ENCODE measurements at places on chromosomes 12 and 14. TPM values are rescaled to one million over a fixed set of nuclear protein-coding genes. Genes with fewer than 3 reads are reported as not detected.
A peak's percentile ranks its signal among the peaks of the same experiment; 100 is the strongest.

- no peak overlapping the region for H3K27ac ChIP-seq
- peaks cover 8% of the 10 kb centered on the region for H3K4me1 ChIP-seq
- H3K27me3 ChIP-seq = no peaks in the 10 kb centered on the region
- H3K4me3 ChIP-seq = no peak overlapping the region
- H3K36me3 ChIP-seq = no peaks in the 10 kb centered on the region
Measured at GRCh38 chr14:72549026-72549425, 344.9 kb downstream of the DPF3 start.

GRCh38 chr12:25058658-25059058, 109.8 kb upstream of the BCAT1 start:
- no peak overlapping the region for H3K27ac ChIP-seq
- peaks cover 2% of the 10 kb centered on the region for H3K4me1 ChIP-seq
- H3K27me3 ChIP-seq = no peaks in the 10 kb centered on the region
- DNase-seq = no peak
- H3K36me3 ChIP-seq = no peaks in the 10 kb centered on the region
- H3K4me3 ChIP-seq = no peak overlapping the region

- DNase-seq = peak; percentile 56
- H3K36me3 ChIP-seq = no peaks in the 10 kb centered on the region
- no peak overlapping the region for H3K4me3 ChIP-seq
- H3K4me1 ChIP-seq = no peaks in the 10 kb centered on the region
- H3K27ac ChIP-seq = no peak overlapping the region
Measured at GRCh38 chr12:105279460-105280056, 43.6 kb upstream of the APPL2 start.

Gene SLC41A2
- 3.0 TPM for total RNA-seq

Gene DHH
- total RNA-seq = 0.11 TPM

- no peaks in the 10 kb centered on the region for H3K27me3 ChIP-seq
- H3K27ac ChIP-seq = no peak overlapping the region
- H3K4me3 ChIP-seq = no peak overlapping the region
- H3K4me1 ChIP-seq = no peaks in the 10 kb centered on the region
- peaks cover 5% of the 10 kb centered on the region for H3K36me3 ChIP-seq
Measured at GRCh38 chr12:79624378-79624777, 66.4 kb downstream of the PAWR start.

- H3K4me1 ChIP-seq = peaks cover 13% of the 10 kb centered on the region
- no peak overlapping the region for H3K4me3 ChIP-seq
- H3K27ac ChIP-seq = no peak overlapping the region
- no peak for DNase-seq
Measured at GRCh38 chr12:57098546-57098945, 9.6 kb downstream of the NAB2 start.

DNA sequence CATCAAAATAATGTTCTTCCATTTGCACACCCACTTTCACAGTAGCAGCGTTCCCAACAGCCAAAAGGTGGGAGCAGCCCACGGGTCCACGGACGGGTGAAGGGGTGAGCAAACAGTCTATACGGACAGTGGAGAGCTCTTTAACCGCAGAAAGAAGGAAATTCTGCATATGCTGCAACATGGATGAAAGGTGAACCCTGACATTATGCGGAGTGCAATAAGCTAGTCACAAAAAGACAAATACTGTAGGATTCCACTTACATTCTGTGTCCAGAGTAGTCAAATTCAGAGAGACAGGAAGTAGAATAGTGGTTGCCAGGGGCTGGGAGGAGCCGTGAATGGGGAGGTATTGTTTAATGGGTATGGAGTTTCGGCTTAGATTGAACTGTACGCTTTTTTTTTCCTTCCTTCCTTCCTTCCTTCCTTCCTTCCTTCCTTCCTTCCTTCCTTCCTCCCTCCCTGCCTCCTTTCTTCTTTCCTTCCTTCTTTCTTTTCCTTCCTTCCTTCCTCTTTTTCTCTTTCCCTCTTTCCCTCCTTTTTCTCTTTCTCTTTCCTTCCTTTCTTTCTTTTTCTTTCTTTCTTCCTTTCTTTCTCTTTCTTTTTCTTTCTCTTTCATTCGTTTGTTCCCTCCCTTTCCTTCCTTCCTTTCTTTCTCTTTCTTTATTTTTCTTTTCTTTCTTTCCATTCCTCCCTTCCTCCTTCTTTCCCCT, 15.8 kb upstream of the ANKRD9 start:
- H3K4me3 ChIP-seq = peak overlapping the region; percentile 67
- H3K4me1 ChIP-seq = no peaks in the 10 kb centered on the region
- DNase-seq = no peak

Gene GPRC5A
- total RNA-seq = 1.0 TPM

GRCh38 chr12:123591702-123592481, 7.5 kb downstream of the TMED2 start:
- no peak overlapping the region for H3K4me3 ChIP-seq
- DNase-seq = no peak
- no peaks in the 10 kb centered on the region for H3K4me1 ChIP-seq
- H3K27ac ChIP-seq = no peak overlapping the region

GRCh38 chr12:128267651-128268378, 845 bp downstream of the TMEM132C start:
- no peak for DNase-seq
- H3K4me1 ChIP-seq = peaks cover 12% of the 10 kb centered on the region
- peaks cover 30% of the 10 kb centered on the region for H3K27me3 ChIP-seq
- H3K27ac ChIP-seq = no peak overlapping the region
- H3K36me3 ChIP-seq = peaks cover 2% of the 10 kb centered on the region
- peak overlapping the region; percentile 42 for H3K4me3 ChIP-seq

Gene HOXC9
- total RNA-seq = not detected

GRCh38 chr14:102777711-102778337, 575 bp downstream of the TRAF3 start:
- DNase-seq = no peak
- H3K27ac ChIP-seq = no peak overlapping the region
- no peaks in the 10 kb centered on the region for H3K36me3 ChIP-seq
- H3K27me3 ChIP-seq = no peaks in the 10 kb centered on the region
- peaks cover 13% of the 10 kb centered on the region for H3K4me1 ChIP-seq

DNA sequence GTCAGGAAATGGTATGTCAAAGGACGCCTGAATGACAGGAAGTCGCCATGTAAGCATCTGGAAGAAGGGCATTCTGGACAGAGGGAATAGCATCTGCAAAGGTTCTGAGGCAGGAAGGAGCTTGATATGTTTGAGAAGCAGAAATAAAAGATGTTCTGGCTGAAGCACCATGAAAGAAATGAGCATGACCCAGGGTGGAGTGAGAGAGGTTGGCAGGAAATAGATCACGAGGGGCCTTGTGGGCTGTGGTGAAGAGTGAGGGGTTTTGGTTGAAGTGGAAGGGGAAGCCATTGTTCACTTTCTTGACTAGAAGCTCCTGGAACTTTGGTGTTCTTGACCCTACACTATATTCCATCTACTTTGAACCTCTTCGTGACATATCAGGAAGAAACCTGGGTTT, 99.4 kb upstream of the PARP11 start:
- no peaks in the 10 kb centered on the region for H3K36me3 ChIP-seq
- no peak for DNase-seq
- H3K4me3 ChIP-seq = no peak overlapping the region

DNA sequence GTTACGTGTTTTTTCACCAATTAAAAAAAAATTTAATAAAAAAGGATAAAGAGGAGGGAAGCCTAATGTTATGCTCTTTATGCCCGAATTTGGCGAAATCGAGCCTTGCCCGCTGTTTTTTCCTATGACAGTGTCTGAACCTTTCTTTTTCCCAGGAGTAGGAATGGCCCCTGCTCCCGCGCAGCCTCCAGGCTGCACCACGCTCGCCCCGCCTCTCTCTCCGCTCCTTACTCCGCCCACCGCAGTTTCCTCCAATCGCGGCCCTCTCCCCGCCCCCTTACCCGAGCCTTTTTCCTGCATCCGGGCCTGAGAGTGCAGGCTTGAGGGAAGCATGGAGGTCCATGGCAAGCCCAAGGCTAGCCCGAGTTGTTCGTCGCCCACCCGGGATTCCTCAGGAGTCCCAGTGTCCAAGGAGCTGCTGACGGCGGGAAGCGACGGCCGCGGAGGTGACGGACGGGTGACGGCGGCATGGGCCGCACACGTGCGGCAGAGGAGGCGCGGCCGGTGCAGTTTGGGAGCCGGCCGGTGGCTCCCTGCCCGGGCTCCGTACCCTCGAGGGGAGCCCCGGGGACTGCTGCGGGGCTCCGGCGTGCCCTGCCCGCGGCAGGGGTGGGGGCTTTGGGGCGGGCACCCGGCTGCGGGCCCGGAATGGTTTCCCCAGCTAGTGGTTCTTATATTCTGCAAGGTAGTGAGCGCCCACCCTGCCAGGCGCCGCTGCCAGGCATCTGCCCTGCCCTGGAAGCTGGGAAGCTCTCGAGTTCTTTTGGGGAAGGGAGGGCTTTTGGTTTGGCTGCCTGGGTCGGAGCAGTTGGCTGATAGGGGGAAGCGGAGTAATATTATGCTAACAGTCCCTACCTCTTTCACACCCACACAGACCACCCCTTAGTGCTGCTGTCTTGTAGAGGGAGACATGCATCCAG, at the start of gene NOPCHAP1:
Gene NOPCHAP1, plus strand, starts transcription at position 295 of the 920 bp plus-strand sequence. Its CDS starts 37 bp downstream, at position 332.
- peak; percentile 97 for DNase-seq
- H3K4me1 ChIP-seq = peaks cover 6% of the 10 kb centered on the region
- peak within 1 kb of the TSS; percentile 94 for H3K4me3 ChIP-seq
- H3K27me3 ChIP-seq = no peaks in the 10 kb centered on the region

Gene A2M
- total RNA-seq = not detected

DNA sequence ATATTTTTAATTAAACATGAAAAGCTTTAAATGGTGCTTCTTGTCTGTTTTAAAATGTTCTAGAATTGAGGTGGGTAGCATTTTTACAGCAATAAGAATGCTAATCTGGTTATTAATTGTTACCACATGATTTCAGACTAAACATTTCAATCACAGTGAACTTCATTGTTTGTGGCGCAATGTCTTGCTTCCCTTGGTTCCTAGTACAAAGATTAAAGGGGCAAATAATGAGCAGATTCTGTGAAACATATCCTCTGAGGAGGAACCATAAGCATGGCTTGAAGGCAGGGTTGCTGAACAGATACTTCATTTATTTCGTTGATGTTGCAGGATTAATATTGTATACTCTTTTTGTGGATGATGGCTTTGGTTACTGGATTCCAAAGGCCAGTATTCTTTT, 162.1 kb downstream of the FUT8 start:
- H3K4me3 ChIP-seq = no peak overlapping the region
- H3K4me1 ChIP-seq = peaks cover 4% of the 10 kb centered on the region
- no peak for DNase-seq
- no peaks in the 10 kb centered on the region for H3K36me3 ChIP-seq
- no peak overlapping the region for H3K27ac ChIP-seq

Gene NTS
- 36.6 TPM for total RNA-seq

GRCh38 chr12:110468214-110469048, at the start of the genes FAM216A and GPN3:
Gene FAM216A (plus strand): TSS chr12:110468845. CDS start chr12:110468876, 31 bp downstream.
Gene GPN3 (minus strand): TSS chr12:110468257. CDS start chr12:110468203, 54 bp downstream.
- H3K4me3 ChIP-seq = peak within 1 kb of the TSS; percentile 85
- no peaks in the 10 kb centered on the region for H3K27me3 ChIP-seq
- H3K27ac ChIP-seq = peak within 1 kb of the TSS; percentile 92
- peak; percentile 94 for DNase-seq

Gene C12orf50
- total RNA-seq = not detected

Gene KRT6C
- not detected for total RNA-seq
